Anterior cingulate cortex (tissue), 58 donors: ENCODE measurements at places on chromosomes 5 and 9.

GRCh38 chr5:115472271-115473025 is 72.1 kb downstream of the FEM1C start:
- peak; percentile 30 for DNase-seq

GRCh38 chr5:155711882-155712281 is 615.1 kb upstream of the SGCD start:
- no peak for DNase-seq

DNA sequence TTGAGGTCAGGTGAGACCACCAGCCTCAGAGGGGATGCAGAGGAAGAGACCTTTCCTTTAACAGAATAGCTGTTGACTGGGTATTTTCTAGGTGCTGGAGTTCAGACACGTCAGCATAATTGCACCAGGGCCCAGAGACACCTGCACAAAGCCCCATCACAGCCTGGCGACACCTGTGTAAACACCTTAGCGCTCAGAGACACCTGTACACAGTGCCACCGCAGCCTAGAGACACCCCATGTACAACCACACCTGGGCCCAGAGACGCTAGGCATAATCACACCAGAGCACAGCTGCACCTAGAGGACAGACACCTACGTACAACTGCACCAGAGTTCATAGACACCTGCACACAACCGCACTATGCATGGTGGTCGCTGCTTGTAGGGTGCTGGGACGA is 1.0 kb downstream of the TRIP13 start:
- no peak for DNase-seq

GRCh38 chr5:103218164-103218563 is 40.4 kb upstream of the MACIR start:
- DNase-seq: no peak

- no peak for DNase-seq
Observed at GRCh38 chr9:114096866-114097612, 2.1 kb downstream of the KIF12 start.

DNA sequence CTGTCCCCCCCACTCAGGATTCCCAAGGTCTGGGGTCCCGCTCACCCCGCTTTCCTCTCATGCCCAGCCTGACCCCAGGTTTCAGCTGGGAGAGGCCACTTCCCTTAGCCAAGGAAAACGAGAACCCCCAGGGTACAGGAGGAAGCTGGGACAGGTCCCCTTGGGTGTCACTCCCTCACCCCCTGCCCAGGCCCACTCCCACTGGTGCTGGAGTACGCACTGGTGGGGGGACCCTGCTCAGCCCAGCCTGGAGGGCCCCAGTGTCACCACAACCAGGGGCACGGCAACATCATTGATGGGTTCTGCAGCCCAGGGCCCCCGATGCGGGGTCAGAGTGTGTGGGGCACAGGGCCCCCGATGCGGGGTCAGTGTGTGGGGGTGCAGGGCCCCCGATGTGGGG is 145.0 kb upstream of the CDKN2B start:
- DNase-seq: no peak

DNA sequence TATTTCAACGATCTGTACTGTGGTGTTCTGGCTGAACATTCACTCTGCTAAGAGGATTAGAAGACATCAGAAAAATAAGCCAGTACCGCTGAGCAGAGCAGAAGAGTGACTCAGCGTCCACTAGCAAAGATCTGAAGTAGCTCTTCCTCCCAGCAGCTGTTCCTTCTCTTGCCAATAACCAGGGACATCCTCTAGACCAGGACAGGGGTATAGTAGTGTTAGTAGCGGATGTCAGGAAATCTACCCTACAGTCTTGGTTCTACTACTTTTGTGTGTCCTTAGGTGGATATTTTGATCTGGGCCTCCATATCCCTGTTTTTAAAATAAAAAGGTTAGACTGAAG is 103.6 kb downstream of the TSSK1B start:
- DNase-seq: no peak

- DNase-seq: no peak
Observed at GRCh38 chr9:16369427-16369826, 501.0 kb downstream of the BNC2 start.

- DNase-seq: no peak
Observed at GRCh38 chr5:110638970-110639902, 87.2 kb downstream of the TMEM232 start.

- peak; percentile 13 for DNase-seq
Observed at GRCh38 chr9:112174965-112175795, at the start of gene SUSD1. Gene SUSD1, minus strand, starts transcription at chr9:112175297. Its CDS starts 62 bp downstream, at chr9:112175235.

DNA sequence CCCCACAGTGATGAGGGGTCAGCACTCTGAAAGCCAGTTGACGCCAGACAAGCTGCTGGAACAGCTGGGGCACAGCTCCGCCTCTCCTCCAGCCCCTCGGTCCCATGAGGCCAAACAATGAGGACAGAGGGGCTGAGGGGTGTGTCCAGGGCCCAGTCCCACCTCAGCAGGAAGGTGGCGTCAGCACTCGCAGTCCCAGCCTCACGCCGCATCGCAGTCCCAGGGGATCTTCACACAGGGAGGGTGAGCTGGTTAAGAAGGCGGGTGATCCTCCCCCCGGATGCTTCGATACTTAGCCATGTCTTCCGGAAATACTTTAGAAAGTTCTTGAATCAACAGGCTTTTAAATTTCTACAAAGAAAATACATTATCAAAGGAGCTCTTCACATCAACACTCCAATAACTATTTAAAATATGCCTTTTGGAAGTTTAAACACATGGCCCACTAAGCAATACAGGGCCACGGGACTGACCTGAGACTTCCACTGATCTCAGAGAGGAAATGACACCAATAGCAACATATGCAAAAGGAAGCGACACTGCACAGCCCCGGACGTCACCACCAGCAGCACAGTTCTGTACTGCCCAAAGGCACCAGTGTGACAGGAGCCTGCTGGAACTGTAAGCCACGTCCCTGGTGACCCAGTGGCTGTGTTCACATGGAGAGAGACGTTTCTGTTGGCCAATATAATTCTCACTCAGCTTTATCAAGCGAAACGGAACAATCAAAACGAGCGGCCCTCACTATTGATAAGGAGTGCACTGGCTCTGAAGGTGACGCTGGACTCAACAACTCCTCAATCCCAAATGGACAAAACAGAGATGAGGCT is 5.9 kb downstream of the MED10 start:
- no peak for DNase-seq

DNA sequence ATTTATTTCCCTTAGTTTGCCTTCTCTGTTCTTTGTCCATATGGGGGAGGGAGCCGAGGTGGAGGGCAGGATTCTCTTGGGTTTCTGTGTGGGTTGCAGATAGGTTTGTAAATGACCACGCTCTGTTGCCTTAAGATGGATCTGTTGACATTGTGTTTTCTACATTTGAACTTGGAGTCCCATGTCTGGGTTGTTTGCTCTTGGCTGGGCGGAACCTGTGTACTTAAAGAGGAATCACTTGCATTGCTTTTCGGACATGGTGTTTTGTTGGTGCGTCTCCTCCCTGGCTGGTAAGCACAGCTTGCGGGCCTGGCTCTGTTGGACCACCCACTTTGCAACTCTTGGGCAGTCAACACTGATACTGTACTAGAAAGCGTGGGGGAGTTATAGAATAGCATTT is 45.9 kb downstream of the EHMT1 start:
- no peak for DNase-seq

GRCh38 chr9:38012767-38013450 is 56.1 kb downstream of the SHB start:
- no peak for DNase-seq

DNA sequence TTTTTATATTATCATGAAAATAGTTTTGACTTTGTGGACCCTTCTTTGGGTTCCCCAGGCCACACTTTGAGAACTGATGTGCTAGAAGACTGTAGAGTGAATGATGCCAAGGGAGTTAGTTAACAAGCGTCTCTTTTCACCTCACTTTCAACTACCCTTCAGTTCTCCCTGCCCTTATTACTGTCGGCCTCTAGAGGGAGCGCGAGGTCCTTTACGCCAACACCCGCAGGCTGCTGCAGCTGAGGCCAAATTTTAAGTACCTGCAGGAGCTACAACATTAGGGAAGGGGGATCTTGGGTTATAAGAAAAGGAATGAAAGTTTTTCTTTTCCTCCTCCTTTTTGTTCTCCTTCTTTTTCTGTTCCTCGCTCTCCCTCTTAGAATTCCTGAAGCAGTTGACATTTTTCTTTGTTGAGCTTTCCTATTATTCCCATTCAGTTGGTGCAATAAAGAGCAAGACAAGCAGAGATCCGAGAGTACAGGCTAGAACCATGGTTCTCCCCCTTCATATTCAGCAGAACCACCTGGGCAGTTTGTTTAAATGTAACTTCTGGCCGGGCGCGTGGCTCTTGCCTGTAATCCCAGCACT is 84.0 kb downstream of the ZFAND5 start:
- DNase-seq: peak; percentile 19

DNA sequence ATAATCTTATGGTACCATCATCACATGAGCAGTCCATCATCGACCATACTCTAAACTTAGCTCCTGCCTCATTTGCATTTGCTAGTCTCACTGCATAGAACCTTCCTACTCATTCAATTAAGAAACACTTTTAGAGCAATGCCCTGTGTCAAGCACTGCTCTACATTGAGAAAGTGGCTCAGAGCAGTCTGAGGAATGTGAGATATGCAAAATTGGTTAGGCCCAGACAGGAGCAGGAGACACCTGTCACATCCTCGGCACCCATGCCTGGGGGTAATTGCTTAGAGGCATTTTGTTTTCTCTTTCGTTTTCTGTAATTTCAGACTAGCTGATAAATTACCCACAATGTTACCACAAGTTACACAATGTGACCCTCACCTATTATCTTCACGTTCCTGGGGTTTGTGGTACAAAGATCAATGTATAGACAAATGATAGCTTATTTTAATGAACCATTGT is 4.9 kb upstream of the RARS1 start:
- DNase-seq: no peak

DNA sequence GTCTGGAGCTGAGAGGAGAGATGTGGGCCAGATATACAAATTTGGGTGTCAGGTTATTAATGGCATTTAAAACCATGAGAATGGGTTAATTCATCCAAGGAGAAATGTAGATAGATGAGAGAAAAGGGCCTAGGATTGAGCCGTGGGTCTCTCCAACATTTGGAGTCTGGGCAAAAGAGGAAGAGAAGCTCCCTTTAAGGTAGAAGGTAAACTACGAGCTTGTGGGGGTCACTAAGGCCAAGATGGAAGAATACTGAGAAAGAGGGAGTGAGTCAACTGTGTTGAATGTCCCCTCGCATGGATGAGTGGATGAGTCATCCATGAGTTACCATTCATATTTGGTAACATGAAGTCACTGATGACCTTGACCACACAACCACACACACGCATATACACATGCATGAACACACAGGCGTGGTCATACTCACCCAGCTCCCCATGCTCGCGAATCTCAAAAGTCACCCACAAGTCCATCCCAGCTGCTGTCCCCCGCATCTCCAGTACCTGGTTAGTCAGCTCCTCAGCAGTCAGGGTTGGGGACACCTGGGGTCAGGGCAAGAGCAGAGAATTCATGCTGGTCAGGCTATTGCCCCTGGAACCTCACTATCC is 6.8 kb upstream of the FCHSD1 start:
- no peak for DNase-seq

- DNase-seq: no peak
Observed at GRCh38 chr5:150675069-150675468, 14.0 kb downstream of the MYOZ3 start.

GRCh38 chr9:2494562-2494961 is 127.0 kb upstream of the VLDLR start:
- no peak for DNase-seq

GRCh38 chr5:12704955-12705354 is 800.7 kb upstream of the CTNND2 start:
- no peak for DNase-seq

DNA sequence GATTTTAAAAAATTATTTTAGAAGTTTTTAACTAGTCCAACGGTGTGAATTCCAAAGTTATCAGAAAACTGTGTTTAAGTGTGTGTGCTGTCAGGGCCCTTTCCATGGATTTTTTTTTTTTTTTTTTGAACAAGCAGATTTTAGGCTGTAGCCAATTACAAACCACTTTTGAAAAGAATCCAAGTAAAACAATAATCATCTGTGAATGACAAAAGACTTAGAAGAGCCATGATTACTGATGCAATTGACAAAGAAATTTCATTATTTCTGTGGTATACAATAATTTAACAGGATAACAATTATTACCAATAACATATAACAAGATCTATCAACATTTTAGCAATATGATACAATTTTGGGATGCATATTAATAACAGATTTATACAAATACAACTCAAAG is 16.2 kb upstream of the PAIP1 start:
- DNase-seq: no peak

DNA sequence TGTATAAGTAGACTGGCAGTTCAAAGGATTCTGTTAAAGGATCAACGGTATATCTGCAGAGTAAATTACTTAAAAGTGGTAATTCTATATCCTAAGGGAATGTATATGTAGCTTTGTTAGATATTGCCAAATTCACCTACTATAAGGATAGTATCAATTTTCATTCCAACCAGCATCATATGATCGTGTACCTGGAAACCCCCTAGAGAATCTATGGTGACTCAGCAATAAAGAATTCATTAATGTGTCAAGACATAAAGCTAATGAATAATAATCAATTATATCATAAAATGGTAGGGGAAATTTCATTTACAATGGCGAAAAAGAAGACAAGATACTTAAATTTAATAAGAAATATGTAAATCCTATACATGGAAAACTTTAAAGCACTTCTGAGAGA is 234.1 kb upstream of the ACTBL2 start:
- DNase-seq: no peak

DNA sequence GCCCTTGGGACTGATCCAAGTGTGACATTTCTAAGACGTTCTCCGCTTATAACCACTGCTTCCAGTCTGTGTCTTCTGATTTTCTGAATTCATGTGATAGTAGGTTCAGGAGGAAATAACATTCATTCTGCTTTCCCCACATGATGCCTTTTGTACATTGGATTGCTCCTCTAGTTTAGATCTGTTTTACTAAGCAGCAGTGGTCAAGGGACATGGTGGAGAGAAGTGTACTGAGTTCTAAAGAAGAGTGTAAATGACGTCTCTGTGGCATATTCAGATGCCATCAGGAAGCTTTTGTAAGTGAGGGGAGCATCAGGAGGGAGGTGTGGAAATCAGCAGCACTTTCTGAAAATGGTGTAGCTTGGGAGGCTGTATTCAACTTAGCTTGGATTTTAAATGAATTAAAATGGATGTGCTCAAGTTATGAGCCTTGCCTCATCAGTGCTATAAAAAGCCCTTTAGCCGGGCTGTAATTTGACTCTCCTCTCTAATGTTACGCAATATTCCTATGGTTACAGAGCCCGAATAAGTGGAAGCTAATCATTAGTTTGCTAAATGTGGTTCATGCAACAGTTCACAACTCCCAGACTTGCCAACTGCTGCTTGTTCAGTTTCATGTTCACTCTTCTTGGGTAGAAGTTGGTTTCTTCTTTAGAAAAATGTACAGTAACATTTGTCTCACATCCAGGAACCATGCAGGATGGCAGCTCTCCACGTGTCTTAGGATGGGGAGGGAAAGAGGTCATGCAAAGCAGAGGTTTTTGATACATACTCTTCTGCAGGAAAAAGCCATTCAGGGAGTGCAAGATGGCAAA is 281.3 kb downstream of the ARHGAP26 start:
- no peak for DNase-seq

DNA sequence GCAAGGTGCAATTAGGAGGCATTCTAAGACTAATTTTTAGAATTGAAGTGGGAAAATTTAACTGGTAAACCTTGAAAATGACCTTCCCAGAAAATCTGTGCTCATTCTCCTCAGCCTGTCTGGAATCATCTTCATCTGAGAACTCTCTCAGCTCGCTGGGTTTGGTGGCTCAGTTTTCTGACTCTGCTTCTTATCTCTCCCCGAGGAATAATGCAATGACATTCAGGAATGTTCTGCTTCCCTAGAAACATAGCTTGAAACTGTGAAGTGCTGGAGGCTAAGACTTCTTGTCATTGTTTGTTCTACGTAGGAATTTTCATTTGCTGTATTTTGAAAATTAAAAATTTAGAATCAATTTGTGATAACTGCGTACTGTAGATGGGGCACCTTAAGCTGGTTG is 86.6 kb downstream of the KCNN2 start:
- DNase-seq: no peak
